Activated naive CD8-positive, alpha-beta T cell treated with anti-CD3 and anti-CD28 coated beads for 36 hours (primary cell): ENCODE measurements at places on chromosomes 11 and 22. TPM values are rescaled to one million over a fixed set of nuclear protein-coding genes. Genes with fewer than 3 reads are reported as not detected.

Gene MMP1
- not detected for total RNA-seq

- H3K36me3 ChIP-seq: peaks cover 3% of the 10 kb centered on the region
- no peak for DNase-seq
- no peaks in the 10 kb centered on the region for H3K27me3 ChIP-seq
- peaks cover 2% of the 10 kb centered on the region for H3K4me1 ChIP-seq
These were observed 16.4 kb downstream of the CWC15 start for GRCh38 chr11:94956963-94957362.

- peak overlapping the region; percentile 32 for H3K4me3 ChIP-seq
- peaks cover 19% of the 10 kb centered on the region for H3K4me1 ChIP-seq
- peaks cover 9% of the 10 kb centered on the region for H3K36me3 ChIP-seq
These were observed 922 bp downstream of the CRACR2B start for GRCh38 chr11:828506-829175.

- H3K4me3 ChIP-seq: peak overlapping the region; percentile 96
- peaks cover 13% of the 10 kb centered on the region for H3K36me3 ChIP-seq
These were observed 382 bp downstream of the IMMP1L start for GRCh38 chr11:31509051-31509428.

- H3K36me3 ChIP-seq: no peaks in the 10 kb centered on the region
- no peak overlapping the region for H3K4me3 ChIP-seq
- H3K4me1 ChIP-seq: no peaks in the 10 kb centered on the region
- no peak overlapping the region for H3K27ac ChIP-seq
- H3K27me3 ChIP-seq: no peaks in the 10 kb centered on the region
These were observed 63.5 kb upstream of the WNT11 start for GRCh38 chr11:76269661-76270261.

Gene MS4A6E
- total RNA-seq: not detected

GRCh38 chr11:94774345-94774744, 6.2 kb downstream of the AMOTL1 start:
- peaks cover 2% of the 10 kb centered on the region for H3K4me1 ChIP-seq
- no peaks in the 10 kb centered on the region for H3K36me3 ChIP-seq
- DNase-seq: no peak

GRCh38 chr11:12235553-12235946, 125.2 kb downstream of the MICAL2 start:
- peaks cover 23% of the 10 kb centered on the region for H3K4me1 ChIP-seq
- peaks cover 31% of the 10 kb centered on the region for H3K36me3 ChIP-seq
- H3K4me3 ChIP-seq: no peak overlapping the region
- DNase-seq: no peak
- H3K27ac ChIP-seq: peak overlapping the region; percentile 91
- H3K27me3 ChIP-seq: no peaks in the 10 kb centered on the region

- H3K4me1 ChIP-seq: no peaks in the 10 kb centered on the region
- H3K36me3 ChIP-seq: no peaks in the 10 kb centered on the region
- no peak for DNase-seq
- H3K27ac ChIP-seq: no peak overlapping the region
These were observed 138.4 kb upstream of the DDI1 start for GRCh38 chr11:103898065-103898464.

Gene TRAPPC4
- 127 TPM for total RNA-seq

GRCh38 chr22:47053013-47053725, 290.7 kb downstream of the TBC1D22A start:
- no peak overlapping the region for H3K4me3 ChIP-seq
- H3K4me1 ChIP-seq: peaks cover 7% of the 10 kb centered on the region
- peak overlapping the region; percentile 56 for H3K27ac ChIP-seq
- H3K36me3 ChIP-seq: peaks cover 3% of the 10 kb centered on the region
- no peaks in the 10 kb centered on the region for H3K27me3 ChIP-seq

DNA sequence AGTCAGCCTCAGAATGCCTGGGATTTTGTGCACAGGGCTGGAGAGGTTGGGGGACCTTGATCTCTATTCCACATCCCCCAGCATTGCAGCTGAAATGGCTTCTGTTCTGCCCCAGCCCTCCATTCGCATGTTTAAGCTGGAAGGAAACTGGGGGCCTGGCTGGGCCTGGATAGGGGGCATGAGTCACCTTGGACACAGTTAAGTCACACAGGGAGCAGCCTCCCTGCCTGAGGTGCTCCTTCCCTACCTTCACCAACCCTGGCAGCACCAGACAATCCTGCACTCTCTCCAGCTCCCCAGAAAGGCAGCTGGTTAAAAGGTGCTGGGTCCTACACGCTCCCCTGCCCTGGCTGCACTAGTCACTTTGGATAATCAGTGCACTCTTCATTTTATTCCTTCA, 763 bp downstream of the SMIM45 start:
- DNase-seq: no peak
- H3K27ac ChIP-seq: no peak overlapping the region
- no peak overlapping the region for H3K4me3 ChIP-seq
- no peaks in the 10 kb centered on the region for H3K27me3 ChIP-seq

Gene RPS13
- 1,699 TPM for total RNA-seq

DNA sequence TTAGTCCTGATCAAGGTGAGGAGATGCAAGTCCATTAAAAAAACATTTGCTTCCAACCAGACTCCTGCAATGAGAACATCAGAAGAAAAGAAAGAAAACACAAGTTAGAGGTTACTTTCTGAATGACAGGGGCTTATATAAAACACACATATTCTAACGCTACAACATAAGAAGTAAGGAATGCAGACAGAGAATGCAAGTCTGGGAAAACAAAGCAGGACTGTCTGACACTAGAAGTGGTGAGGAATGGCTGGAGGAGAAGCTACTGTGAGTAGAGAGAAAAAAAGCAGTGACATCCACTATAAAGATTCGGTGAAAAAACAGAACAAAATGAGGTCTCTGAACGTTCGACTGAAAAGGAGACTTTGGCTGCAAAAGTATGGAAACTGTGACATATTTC, 12.3 kb downstream of the TMEM216 start:
- H3K36me3 ChIP-seq: peaks cover 24% of the 10 kb centered on the region
- peak overlapping the region; percentile 62 for H3K27ac ChIP-seq
- H3K4me3 ChIP-seq: no peak overlapping the region
- DNase-seq: no peak

- H3K27me3 ChIP-seq: no peaks in the 10 kb centered on the region
- no peak overlapping the region for H3K27ac ChIP-seq
- H3K36me3 ChIP-seq: peaks cover 21% of the 10 kb centered on the region
- H3K4me1 ChIP-seq: no peaks in the 10 kb centered on the region
- no peak for DNase-seq
- no peak overlapping the region for H3K4me3 ChIP-seq
These were observed 111.5 kb downstream of the SWAP70 start for GRCh38 chr11:9775398-9775779.

DNA sequence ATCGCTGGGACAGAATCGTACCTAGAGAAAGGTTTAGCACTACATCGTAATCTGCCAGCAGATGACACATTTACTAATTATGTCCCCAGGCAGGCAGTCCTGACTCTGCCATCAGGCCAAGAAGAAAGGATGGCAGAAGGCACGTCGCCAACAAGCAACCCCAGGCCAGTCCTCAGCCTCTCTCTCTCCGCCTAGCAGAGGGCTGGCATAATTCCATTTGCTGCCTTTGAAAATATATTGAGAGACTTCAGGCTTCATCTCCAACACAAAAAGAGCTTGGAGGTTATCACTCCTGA, 1517.0 kb downstream of the TBC1D22A start:
- H3K27me3 ChIP-seq: peaks cover 30% of the 10 kb centered on the region
- H3K36me3 ChIP-seq: no peaks in the 10 kb centered on the region
- H3K4me3 ChIP-seq: no peak overlapping the region
- H3K4me1 ChIP-seq: no peaks in the 10 kb centered on the region
- no peak overlapping the region for H3K27ac ChIP-seq

- H3K4me3 ChIP-seq: no peak overlapping the region
- peaks cover 3% of the 10 kb centered on the region for H3K36me3 ChIP-seq
- no peaks in the 10 kb centered on the region for H3K27me3 ChIP-seq
- H3K27ac ChIP-seq: no peak overlapping the region
- DNase-seq: no peak
These were observed 37.0 kb downstream of the PC start for GRCh38 chr11:66920978-66921784.

- no peak for DNase-seq
- H3K36me3 ChIP-seq: no peaks in the 10 kb centered on the region
- H3K27me3 ChIP-seq: peaks cover 6% of the 10 kb centered on the region
These were observed 7.9 kb upstream of the APLNR start for GRCh38 chr11:57244911-57245310.

DNA sequence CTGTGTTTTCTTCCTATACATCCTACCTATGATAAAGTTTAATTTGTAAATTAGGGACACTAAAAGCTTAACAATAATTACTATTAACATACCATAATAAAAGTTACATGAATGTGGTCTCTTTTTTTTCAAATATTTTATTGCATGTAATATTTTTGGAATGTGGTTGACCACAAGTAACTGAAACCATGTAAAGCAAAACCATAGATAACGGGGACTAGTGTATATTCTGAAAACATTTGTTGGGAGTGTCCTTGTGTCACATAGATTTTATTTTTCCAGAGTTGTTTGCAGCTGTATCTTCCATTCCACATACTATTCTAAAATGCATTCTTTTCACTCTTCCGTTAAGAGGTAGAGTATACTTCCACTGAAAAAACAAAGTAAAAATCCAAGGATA, 200.4 kb downstream of the KIF18A start:
- no peak for DNase-seq
- no peak overlapping the region for H3K27ac ChIP-seq
- H3K4me1 ChIP-seq: no peaks in the 10 kb centered on the region
- no peaks in the 10 kb centered on the region for H3K27me3 ChIP-seq

- H3K27me3 ChIP-seq: peaks cover 13% of the 10 kb centered on the region
- peak; percentile 57 for DNase-seq
- no peak overlapping the region for H3K4me3 ChIP-seq
- H3K27ac ChIP-seq: peak overlapping the region; percentile 42
- peaks cover 11% of the 10 kb centered on the region for H3K36me3 ChIP-seq
These were observed 7.5 kb upstream of the WEE1 start for GRCh38 chr11:9565822-9566560.
